Esophagus squamous epithelium (tissue), 5 donors: ENCODE measurements at places on chromosomes 3 and 15.

GRCh38 chr3:188557235-188557634 lies 403.3 kb downstream of the LPP start:
- no peak for DNase-seq

DNA sequence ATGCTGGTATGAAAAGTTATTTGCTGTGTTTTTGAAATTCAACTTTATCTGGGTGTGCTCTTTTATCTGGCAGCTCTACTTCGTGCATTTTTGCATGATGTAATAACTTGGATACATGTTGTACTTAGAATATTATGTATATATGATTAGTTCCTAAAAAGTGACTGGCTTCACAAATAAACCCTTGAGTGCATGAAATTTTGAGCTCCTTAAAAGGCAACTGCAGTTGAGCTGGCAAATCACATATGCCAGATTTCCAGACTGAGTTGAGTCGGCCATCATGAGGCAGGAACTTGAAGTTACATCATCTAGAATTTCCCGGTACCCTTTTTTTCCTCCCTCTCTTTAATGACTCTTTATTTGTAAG lies 162.5 kb downstream of the FNDC3B start:
- DNase-seq: no peak

DNA sequence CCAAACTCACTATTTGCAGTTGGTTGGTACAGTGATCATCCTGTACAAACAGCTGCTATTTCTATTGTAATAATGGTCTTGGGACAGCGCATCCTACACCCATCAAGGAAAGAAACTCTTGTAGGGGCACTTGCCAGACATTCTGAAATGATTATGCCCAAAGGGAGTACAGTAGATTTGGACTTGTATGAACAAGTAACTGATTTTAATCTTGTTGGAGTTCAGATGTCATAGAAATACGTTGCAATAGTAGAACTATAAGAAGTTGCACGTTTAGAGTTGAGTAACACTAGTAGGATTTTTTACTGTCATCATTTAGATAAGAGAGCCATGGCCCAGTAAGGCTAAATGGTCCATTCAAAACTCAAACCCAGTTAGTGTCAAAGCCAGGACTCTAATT lies 192.8 kb downstream of the SATB1 start:
- DNase-seq: no peak

DNA sequence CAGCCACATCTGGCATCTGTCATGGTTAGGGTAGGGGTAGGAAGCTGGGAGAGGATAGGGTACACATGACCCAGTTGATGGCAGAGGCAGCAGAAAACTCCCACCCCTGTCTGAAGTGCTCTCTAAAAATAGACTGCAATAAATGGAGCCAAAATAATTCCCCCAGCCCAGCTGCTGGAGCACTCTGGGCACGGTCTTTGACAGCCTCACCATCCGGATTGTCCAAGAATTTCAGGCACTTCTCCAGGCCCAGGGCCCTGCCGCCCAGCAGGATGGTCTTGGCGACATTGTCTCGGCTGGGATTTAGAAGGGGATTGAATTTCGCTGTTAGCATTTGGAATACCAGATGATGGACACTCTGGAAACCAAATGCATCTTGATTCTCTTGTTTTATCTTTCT lies 103.7 kb downstream of the IQSEC1 start:
- no peak for DNase-seq

GRCh38 chr3:16838561-16838960 lies 46.2 kb upstream of the PLCL2 start:
- DNase-seq: no peak

GRCh38 chr15:39918688-39919385 lies 1.2 kb downstream of the GPR176 start:
- DNase-seq: no peak

DNA sequence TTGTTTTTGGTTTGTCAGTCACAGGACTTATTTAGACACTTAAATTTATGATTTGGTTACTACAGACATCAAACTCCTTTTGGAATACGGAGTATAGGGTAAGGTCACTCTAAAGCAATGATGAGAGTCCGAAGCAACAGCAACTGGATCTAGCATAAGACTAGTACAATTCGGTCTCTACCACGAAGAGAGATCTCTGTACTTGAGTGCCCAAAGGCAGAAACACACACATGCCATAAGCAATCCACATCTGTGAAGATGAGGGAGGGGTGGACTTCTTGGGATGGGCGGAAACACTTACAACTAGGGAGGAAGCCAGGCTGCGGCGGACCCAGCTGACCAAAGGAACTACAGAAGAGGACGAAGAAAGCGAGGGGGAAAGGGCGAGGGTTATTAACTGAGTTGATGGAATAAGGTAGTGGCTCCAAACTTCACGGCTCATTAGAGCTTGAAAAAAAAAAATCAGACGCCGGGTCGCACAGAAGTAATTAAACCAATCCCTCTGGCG lies 595 bp downstream of the DPH6 start:
- DNase-seq: no peak
